Temporal lobe (tissue), 4 donors: ENCODE measurements at places on chromosomes 1 and 21. TPM values are rescaled to one million over a fixed set of nuclear protein-coding genes. Genes with fewer than 3 reads are reported as not detected.

Gene NBPF4
- not detected for total RNA-seq

Gene OR6K3
- total RNA-seq, result not detected

Gene NOS1AP
- 9.3 TPM for total RNA-seq

Gene MARK1
- 55.8 TPM for total RNA-seq

Gene C4BPA
- not detected for total RNA-seq

Gene LCE2B
- total RNA-seq, result not detected

Gene TRIM58
- 5.7 TPM for total RNA-seq

Gene LRRC3
- total RNA-seq, result 5.7 TPM

Gene PDC
- not detected for total RNA-seq

Gene CNKSR1
- total RNA-seq, result 3.2 TPM

Gene CATSPERE
- total RNA-seq, result 1.2 TPM

Gene DCDC2B
- total RNA-seq, result not detected

Gene MR1
- total RNA-seq, result 0.49 TPM

Gene TENT5C
- total RNA-seq, result 4.2 TPM

Gene TTC22
- 0.49 TPM for total RNA-seq
